ENCODE measurements at places on chromosomes 5 and 9. TPM values are rescaled to one million over a fixed set of nuclear protein-coding genes. Genes with fewer than 3 reads are reported as not detected.

The PCDHGB4 gene
- total RNA-seq, result 27.5 TPM

The PCDHGA12 gene
- total RNA-seq, result 9.1 TPM

The CDH12 gene
- not detected for total RNA-seq

The TLE4 gene
- 13.2 TPM for total RNA-seq

The PRR7 gene
- 2.7 TPM for total RNA-seq

The LRRC70 gene
- total RNA-seq, result 0.57 TPM

The SNCAIP gene
- total RNA-seq, result 19.4 TPM

The SPRY4 gene
- 2.7 TPM for total RNA-seq

The TOR1A gene
- 22.0 TPM for total RNA-seq

The BAAT gene
- total RNA-seq, result not detected

The TEX48 gene
- not detected for total RNA-seq

The PPP3R2 gene
- total RNA-seq, result not detected

The AGGF1 gene
- total RNA-seq, result 32.0 TPM

The SLCO6A1 gene
- not detected for total RNA-seq

The IFNB1 gene
- total RNA-seq, result not detected

The IFNA2 gene
- not detected for total RNA-seq

The C6 gene
- total RNA-seq, result 0.28 TPM

The LRRTM2 gene
- total RNA-seq, result 0.57 TPM

The LCN1 gene
- total RNA-seq, result 0.65 TPM

The SLC23A1 gene
- under 0.01 TPM for total RNA-seq

The LCN2 gene
- total RNA-seq, result not detected

The LCN9 gene
- not detected for total RNA-seq

The TMEM174 gene
- total RNA-seq, result not detected

The RNF38 gene
- total RNA-seq, result 4.3 TPM

The LCN12 gene
- 0.28 TPM for total RNA-seq

The UBE2QL1 gene
- under 0.01 TPM for total RNA-seq

The CTSV gene
- 0.37 TPM for total RNA-seq

The ADAMTS12 gene
- 34.2 TPM for total RNA-seq

The PCDHGC5 gene
- total RNA-seq, result 2.6 TPM

The GRXCR2 gene
- not detected for total RNA-seq

The SPATA31A3 gene
- total RNA-seq, result not detected

The PKD2L2 gene
- total RNA-seq, result not detected

The OLFM1 gene
- total RNA-seq, result 5.5 TPM

The SERINC5 gene
- total RNA-seq, result 16.6 TPM

The C9orf50 gene
- 0.18 TPM for total RNA-seq

The PCDHA1 gene
- total RNA-seq, result under 0.01 TPM

The MGAT4B gene
- total RNA-seq, result 94.4 TPM

The TERT gene
- not detected for total RNA-seq

The LMBRD2 gene
- total RNA-seq, result 22.6 TPM

The CCL21 gene
- not detected for total RNA-seq

The HINT2 gene
- total RNA-seq, result 30.4 TPM

The CDKN2B gene
- total RNA-seq, result 37.2 TPM

The OXCT1 gene
- total RNA-seq, result 31.6 TPM

The PRSS3 gene
- total RNA-seq, result 28.4 TPM

The SLC6A19 gene
- total RNA-seq, result not detected

The PCDHAC1 gene
- 0.18 TPM for total RNA-seq

The MELK gene
- total RNA-seq, result 6.0 TPM

The MEIKIN gene
- total RNA-seq, result not detected

The TLX3 gene
- total RNA-seq, result not detected

The PCA3 gene
- not detected for total RNA-seq

The WDR38 gene
- total RNA-seq, result not detected

The CTNNAL1 gene
- 37.5 TPM for total RNA-seq

The HNRNPK gene
- 463 TPM for total RNA-seq

The YTHDC2 gene
- 18.6 TPM for total RNA-seq

The IFNA13 gene
- total RNA-seq, result not detected

The OR1Q1 gene
- not detected for total RNA-seq
